ENCODE measurements at places on chromosomes 12 and 14. TPM values are rescaled to one million over a fixed set of nuclear protein-coding genes. Genes with fewer than 3 reads are reported as not detected.

- no peak for DNase-seq
Observed at GRCh38 chr12:76998386-76998785, 67.0 kb downstream of the E2F7 start.

- no peak for DNase-seq
Observed at GRCh38 chr14:30569216-30569902, 10.4 kb downstream of the G2E3 start.

GRCh38 chr14:70879448-70879847, 27.8 kb upstream of the PCNX1 start:
- DNase-seq, result no peak

DNA sequence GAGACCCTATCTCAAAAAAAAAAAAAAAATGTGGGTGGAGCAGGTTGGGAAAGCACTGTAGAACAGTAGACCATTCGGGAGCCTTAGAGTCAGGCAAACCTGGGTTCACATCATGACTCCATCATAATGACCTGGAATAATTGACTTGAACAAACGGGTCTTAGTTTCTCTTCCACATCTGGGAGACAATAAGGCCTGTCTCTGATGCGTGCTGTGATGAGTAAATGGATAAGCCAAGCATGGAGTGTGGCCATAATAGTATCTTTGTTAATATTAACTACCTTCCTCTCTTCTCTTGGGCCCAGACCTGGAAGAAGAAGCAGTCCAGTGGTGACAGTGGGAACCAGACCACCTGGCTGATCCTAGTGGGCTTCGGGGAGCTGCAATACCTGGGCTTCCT, 54.5 kb downstream of the KANSL2 start:
- DNase-seq, result no peak

- DNase-seq, result no peak
Observed at GRCh38 chr14:76083796-76084765, 67.6 kb upstream of the GPATCH2L start.

- DNase-seq, result no peak
Observed at GRCh38 chr12:62934239-62934798, 631 bp downstream of the PPM1H start.

- DNase-seq, result no peak
Observed at GRCh38 chr12:116393859-116394650, 116.6 kb upstream of the MED13L start.

Gene TAS2R19
- 5.4 TPM for total RNA-seq

Gene RGS6
- 0.54 TPM for total RNA-seq

Gene PRKD1
- 0.54 TPM for total RNA-seq

Gene ORAI1
- total RNA-seq, result 93.7 TPM
